Right renal pelvis (tissue), 4 donors: ENCODE measurements at places on chromosomes 5 and 9.

DNA sequence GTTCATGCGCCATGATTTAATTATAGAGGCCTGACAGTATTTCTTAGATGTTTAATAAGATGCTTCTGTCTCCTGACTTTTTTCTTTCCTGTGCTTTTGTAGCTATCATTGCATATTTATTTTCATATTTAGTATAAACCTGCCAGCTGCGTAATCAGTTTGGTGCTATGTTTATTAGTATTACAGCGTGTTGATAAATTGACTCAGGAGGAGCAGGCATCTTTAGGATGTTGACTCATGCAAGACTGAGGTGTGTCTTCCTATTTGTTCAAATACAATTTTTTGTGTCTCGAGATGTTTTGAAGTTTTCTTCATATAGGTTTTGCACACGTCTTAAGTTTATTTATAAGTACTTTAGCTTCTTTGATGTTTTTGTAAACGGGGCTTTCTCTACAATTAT lies 35.9 kb upstream of the EXOC3 start:
- DNase-seq, result no peak

DNA sequence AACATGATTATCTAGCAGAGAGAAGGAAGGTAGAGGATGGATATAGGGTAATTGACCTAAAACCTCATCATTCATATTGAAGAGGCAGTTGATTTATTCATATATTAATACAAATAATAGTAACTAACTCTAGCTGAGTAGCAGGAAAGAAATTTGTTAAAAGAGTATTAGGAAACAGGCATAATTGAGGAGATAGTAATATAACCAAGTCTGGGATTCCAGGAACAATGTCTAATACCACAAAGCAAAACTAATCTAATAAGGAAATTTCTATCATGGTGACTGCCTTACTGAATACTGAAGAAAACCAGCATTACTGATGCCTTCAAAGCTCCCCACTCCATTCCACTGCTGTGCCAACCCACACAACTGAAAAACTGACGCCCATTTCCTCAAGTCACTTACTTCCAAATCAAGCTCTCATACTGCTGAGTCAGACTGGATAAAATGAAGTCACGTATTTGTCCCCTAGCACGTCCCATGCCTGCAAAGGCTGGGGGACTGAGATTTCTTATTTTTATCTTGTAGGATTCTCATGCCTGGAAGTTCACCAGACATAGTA lies 153.9 kb downstream of the SMC2 start:
- no peak for DNase-seq

- DNase-seq, result no peak
Measured at GRCh38 chr9:135152614-135153334, 65.3 kb downstream of the OLFM1 start.

DNA sequence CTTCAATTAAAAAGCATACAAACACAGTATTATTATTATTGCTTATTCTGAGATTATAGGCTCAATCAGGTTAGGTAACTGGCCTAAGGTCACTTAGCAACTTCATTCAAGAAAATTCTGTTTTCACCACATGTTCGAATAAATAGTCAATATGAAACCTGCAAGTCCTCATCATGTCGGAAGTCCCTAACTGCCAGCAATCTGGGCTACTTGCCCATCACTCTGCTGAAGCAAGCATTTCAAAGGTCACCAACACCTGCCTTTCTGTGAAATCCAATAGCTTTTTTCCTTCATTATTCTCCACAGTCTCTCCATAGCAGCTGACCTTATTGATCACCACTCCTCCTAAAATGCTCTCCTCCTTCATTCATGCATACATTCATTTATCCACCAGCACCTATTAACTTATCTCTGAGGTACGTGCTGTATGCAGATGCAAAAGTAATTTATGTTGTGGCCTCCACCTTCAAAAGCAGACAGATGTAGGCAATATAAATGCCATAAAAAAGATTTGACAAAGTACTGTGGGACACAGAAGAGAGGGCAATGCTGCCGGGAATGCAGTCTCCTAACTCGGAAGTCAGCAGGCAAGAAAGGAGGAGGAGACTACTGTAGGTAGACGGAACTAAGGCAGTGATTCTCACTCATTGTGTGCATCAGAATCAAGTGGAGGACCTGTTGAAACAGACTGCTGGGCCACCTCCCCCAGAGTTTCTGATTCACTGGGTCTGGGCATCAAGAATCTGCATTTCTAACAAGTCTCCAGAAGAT lies 310.9 kb downstream of the BNC2 start:
- no peak for DNase-seq

DNA sequence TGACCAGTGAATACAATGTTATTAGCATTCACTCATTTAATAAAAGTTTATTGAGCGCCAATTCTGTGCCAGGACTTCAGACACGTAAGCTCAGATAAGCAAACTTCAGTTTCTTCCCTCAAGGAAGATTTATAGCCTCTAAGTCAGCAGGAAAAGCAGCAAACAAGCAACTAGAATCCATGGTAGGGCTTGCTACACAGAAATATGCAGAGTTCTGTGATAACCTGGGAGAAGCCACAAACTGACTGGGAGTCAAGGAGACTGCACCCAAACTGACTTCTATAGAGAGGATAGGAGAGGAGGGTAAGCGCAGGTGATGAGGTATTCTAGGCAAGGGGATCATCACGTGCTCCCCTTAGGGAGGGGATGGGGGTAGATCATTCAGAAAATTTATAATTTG lies 1.4 kb upstream of the OGN start:
- no peak for DNase-seq

GRCh38 chr5:171721464-171721863 lies 64.2 kb upstream of the SMIM23 start:
- DNase-seq, result no peak

GRCh38 chr9:95373069-95373681 lies 55.7 kb upstream of the FANCC start:
- DNase-seq, result no peak

- DNase-seq, result no peak
Measured at GRCh38 chr5:139418793-139419192, 14.9 kb upstream of the SPATA24 start.

- no peak for DNase-seq
Measured at GRCh38 chr5:74067748-74068541, 441.9 kb downstream of the ARHGEF28 start.

- DNase-seq, result no peak
Measured at GRCh38 chr5:34928267-34928666, 1.1 kb upstream of the DNAJC21 start.

DNA sequence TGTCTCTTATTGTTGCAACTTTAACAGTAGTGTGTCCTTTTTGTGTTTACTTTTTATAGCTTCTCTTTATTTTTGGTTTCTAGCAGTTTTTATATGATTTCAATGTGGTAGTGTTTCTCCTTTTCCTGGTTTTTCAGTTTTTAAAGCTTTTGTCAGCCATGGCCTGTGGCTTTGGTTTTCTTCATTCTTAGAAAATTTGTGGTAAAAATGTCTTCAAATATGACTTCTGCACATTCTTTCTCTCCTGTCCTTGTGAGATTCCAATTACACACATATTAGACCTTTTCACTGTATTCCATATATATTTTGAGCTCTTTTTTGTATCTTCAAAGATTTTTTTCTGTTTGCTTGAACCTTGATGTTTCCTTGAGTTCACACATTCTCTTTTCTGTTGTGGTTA lies 180.5 kb downstream of the CNTLN start:
- DNase-seq, result no peak

GRCh38 chr5:97135868-97136267 lies 6.5 kb downstream of the LIX1 start:
- no peak for DNase-seq
